ENCODE measurements at places on chromosomes 4 and X.

DNA sequence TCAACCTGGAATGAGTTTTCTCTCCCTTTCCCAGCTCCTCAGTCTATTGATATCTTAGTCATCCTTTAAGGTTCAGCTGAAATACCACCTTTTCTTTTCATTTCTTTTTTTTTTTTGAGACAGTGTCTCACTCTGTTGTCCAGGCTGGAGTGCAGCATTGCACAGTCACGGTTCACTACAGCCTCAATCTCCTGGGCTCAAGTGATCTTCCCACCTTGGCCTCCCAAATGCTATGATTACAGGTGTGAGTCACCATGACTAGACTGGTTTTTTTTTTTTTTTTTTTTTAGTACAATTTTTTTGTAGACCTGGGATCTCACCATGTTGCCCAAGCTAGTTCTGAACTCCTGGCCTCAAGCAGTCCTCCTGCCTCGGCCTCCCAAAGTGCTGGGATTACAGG is 28.9 kb downstream of the AFF1 start:
- no peak for DNase-seq

DNA sequence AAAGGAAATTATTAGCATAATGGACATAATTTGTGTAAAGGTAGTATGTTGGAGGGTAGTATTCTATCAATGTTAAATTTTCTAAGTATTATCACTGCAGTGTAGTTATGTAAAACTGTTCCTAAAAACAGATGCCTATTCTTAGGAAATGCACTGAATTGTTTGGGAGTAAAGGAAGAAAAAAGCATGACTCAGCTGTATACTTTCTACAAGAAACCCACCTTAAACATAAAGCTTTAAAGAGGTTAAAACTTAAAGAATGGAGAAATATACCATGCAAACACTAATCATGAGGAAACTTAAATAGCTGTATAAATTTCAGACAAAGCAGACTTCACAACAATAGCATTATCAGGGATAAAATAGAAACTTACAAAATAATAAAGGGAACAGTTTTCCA is 292.9 kb downstream of the ANTXR2 start:
- no peak for DNase-seq

DNA sequence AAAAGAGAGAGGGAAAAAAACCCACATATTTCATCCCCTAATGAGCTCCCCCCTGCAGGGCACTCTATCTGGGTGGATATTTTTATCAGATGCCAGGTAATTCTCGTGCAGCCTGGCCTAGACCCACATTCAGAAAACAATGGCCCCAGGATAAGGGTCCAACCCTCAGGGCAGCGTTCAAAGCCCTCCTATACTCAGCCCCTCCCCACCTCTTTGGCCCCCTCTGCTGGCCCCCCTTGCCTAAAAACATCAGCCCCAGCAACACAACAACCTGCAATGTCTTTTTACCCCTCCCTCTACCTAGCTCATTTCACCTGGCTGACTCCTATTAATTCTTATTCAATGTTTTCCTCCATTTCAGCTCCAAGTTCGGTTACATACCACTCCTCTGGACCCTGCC is 145.4 kb upstream of the MED14 start:
- no peak for DNase-seq

DNA sequence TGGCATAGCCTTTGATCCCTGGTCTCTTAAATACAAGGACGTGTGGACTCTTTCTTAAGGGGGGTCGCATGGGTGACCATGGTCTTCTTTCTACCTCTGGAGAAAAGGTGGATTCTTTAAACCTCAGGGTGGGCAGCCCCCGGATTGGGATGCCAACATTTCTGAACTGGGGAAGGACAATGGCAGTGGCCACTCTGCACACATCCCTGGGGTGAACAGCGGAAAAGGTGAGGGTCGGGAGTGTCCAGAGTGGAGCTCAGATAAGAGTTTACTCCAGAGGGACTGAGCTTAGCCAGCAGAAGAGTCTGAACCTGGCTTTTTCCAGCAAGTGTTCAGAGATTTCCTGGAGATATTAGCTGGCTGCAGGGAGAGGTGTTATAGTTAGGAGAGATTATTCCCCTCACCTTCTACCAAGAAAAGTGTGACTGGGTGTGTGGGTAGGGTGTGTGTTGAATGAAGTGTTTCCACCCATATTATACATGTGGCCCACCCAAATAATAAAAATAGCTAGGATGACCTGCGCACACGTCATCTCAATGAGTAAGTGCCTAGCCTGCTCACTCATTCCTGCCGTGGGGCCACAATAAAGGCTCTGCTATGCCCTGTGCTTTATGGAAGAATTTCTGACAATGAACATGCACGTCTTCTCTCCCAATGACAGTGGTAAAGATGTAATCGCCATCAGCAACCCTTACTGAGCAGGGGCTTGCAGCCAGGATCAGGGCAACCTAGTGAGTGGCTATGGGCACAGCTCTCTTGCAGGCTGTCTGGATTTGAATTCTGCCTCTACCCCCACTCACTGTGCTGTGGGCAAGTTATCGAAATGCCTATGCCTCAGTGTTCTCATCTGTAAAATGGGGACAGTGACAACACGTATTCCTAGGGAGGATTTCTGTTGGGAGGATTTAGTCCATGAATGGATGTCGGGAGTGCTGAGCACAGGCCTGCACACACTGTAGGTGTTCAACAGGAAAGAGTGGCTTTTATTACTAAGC is 76.6 kb downstream of the SLC2A9 start:
- DNase-seq = no peak

- DNase-seq = no peak
Observed at GRCh38 chrX:71637253-71637618, 18.9 kb upstream of the CXCR3 start.

DNA sequence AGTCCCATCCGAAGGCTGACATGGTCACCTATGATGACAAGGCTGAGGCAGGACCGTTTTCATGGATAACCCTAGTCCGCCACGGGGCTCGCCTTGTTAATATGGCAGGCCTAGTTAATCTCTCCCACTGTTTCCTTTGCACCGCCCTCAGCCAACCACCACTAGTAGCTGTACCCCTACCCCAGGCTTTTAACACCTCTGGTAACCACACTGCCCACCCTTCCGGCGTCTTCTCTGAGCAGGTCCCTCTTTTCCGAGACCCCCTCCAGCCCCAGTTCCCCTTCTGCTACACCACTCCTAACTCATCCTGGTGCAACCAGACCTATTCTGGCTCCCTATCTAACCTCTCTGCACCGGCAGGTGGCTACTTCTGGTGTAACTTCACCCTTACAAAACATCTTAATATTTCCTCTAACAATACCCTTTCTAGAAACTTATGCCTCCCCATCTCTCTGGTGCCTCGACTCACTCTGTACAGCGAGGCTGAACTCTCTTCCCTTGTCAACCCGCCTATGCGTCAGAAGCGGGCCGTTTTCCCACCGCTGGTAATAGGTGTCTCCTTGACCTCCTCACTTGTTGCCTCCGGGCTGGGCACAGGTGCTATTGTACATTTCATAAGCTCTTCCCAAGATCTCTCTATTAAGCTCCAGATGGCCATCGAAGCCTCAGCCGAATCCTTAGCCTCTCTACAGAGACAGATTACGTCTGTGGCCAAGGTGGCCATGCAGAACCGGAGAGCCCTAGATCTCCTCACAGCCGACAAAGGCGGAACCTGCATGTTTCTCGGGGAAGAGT is 964.4 kb downstream of the RPA4 start:
- no peak for DNase-seq

GRCh38 chr4:25446611-25447010 is 69.5 kb downstream of the ANAPC4 start:
- DNase-seq = no peak

DNA sequence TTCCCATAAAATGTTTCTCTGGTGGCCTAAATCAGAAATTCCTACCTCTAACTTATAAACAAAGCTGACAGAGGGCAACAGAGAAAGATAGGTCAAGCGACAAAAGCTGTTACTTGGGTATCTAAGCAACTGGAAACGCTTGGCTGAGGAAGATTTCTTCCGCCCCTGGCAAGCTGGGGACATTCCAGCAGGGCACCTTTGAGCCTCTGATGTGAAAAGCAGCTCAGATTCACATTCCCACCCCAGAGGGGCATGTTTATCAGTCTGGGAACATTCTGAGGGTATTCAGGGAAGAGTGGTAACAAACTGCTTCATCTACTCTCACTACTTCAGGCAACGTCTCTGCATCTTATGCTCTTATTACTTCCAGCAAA is 3.5 kb upstream of the CDS1 start:
- DNase-seq = no peak

DNA sequence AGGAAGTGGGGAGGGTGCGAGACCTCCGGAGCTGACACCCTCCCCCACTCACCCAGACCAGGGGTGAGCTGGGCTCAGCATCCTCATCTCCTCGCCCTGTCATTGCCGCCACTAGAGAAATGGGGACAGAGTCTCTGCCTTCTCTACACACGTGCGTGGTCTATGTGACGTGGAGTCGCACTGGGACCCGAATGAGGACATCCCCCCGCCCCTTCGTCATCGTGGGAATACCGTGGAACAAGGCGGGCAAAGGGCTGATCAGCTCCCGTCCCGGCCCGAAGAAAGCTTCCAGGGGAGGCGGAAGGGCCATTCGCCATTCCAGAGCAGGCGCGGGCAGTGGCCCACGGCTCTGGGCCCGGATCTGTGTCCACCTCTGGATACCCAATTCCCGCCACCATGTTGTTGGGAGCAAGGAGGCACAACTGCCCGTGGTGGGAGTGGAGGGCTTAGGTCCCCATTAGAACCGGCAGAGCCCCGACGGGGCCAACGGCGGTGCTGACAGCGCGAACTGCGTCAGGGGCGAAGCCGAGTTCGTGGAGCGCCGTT is 12.0 kb downstream of the HMX1 start:
- no peak for DNase-seq

- DNase-seq = no peak
Observed at GRCh38 chrX:122583551-122583950, 600.5 kb upstream of the GRIA3 start.

DNA sequence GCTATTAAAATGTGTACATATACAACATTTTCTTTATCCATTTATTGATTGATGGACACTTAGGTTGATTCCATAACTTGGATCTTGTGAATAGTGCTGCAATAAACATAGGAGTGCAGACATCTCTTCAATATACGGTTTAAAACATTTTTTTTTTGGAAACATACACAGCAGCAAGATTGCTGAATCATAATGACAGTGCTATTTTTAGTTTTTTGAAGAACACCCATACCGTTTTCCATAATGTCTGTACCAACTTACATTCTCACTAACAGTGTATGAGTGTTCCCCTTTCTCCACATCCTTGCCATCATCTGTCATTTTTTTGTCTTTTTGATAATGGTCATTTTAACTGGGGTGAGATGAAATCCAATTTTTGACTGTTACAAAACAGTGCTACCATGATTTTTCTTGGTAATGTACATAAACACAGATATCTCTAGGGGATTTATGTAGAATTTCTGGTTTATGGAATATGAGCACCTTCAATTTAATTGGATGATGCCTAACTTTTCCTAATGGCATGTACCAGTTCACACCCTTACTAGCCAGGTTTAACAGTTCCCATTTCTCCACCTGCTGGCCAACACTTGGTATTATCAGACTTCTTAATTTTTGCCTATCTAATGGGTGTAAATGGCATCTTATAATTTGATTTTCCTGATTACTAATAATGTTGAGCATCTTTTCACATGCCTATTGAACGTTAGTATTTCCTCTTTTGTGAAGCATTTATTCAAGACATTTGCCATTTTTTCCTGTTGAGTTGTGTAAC is 21.0 kb upstream of the TMSB15B start:
- no peak for DNase-seq

GRCh38 chr4:63459329-63459728 is 949.9 kb downstream of the TECRL start:
- DNase-seq = no peak

DNA sequence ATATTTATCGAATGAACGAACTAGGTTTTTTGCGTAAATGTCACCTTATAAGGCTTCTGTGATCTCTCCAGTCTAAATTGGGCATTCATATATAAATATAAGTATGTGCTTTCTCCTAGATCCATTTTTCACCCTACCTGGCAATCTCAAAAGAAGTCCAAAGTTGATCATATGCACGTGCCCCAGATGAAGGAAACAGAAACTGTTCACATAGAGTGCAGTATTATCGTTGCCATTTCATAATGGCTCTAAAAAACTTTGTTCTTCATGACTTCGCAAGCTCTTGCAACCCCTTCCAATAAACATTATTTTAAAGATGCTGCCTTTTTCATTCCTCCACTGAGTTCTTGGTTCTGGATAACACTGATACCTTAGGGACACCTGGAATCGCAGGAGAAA is 708 bp downstream of the INTS12 start:
- no peak for DNase-seq

- DNase-seq = no peak
Observed at GRCh38 chrX:112746812-112747595, 67.3 kb upstream of the LHFPL1 start.

DNA sequence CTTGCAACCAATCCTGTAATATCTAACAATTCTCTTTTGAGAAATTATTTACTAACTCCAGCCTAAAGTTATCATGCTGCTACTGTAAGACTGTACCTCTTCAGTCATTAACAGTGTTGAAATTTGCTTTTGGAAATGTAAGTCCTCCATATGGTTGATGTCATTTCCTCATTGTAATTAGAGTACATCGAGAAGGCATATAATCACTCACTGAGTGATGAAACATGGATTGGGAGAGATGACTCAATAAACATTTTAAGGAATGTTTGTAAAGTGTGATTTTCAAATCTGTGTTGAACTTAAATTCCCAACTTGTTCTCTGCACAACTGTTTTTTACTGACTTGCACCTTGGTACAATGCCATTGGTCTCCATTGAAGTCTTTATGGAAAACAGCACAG is 61.2 kb downstream of the HMGB2 start:
- DNase-seq = no peak

DNA sequence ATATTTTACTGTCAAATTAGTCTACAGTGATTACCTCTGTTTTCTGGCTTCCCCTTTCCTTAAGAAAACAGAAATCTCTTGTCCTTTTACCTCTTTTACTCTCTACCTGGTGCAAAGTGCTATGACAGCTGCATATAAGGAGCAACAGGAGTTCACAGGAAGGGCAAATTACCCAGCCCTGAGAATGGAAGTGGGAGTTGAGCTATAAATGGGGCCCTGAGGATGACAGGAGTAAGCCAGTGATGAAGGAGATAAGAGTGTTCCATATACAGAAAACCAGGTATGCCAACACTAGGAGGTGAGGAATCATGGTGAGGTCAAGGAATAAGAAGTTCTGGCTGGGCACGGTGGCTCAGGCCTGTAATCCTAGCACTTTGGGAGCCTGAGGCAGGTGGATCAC is 4.5 kb upstream of the HSD17B13 start:
- DNase-seq = no peak

DNA sequence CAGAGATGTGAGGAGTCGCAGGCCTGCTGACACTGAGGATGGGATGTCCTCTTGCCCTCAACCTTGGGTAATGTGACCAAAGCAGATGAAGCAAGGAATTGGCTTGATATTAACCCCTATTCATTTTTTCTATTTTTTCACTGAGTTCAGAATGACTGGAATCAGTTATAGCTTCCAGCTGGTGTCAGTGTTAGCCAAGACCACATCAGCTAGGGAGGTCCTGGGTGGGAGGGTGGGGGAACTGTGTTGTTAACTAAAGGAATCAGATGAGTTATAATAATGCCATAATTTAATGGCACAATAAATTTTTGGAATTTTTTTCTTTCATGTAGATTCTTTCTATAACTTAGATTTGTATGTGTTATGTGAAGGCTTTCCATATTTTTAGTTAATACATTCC is 91.9 kb downstream of the EGF start:
- DNase-seq = no peak

GRCh38 chrX:17471121-17471520 is 96.1 kb downstream of the NHS start:
- no peak for DNase-seq

Data from Panc1 (cell line).